Skin of body (tissue), 3 donors: ENCODE measurements at places on chromosomes 6 and 20. TPM values are rescaled to one million over a fixed set of nuclear protein-coding genes. Genes with fewer than 3 reads are reported as not detected.

The KCNQ5 gene
- 0.39 TPM for total RNA-seq

The COMMD7 gene
- total RNA-seq = 13.7 TPM

The TMC2 gene
- total RNA-seq = 0.10 TPM

The TGM2 gene
- total RNA-seq = 4.8 TPM

The SCUBE3 gene
- total RNA-seq = 2.4 TPM

The SAMD10 gene
- total RNA-seq = 1.6 TPM

The RIMS1 gene
- total RNA-seq = 1.8 TPM

The PTCRA gene
- not detected for total RNA-seq

The SCGN gene
- total RNA-seq = 0.89 TPM

The ASCC3 gene
- 43.1 TPM for total RNA-seq

The NR2E1 gene
- not detected for total RNA-seq

The CST2 gene
- not detected for total RNA-seq

The CD24 gene
- total RNA-seq = 97.1 TPM

- no peak for DNase-seq
Measured at GRCh38 chr6:34362909-34363680, 29.4 kb downstream of the NUDT3 start.

DNA sequence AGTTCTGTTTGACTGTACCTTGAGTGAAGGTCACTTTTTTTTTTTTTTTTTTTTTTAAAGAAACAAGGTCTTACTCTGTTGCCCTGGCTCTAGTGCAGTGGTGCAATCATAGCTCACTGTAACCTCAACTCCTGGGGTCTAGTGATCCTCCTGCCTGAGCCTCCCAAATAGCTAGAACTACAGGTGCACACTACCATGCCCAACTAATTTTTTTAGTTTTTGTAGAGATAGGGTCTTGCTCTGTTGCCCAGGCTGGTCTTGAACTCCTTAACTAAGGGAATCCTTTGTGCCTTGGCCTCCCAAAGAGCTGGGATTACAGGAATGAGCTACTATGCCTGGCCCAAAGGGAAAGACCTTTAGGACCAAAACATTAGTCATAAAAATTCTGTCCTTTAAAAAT, 413.7 kb downstream of the CDKAL1 start:
- no peak for DNase-seq

DNA sequence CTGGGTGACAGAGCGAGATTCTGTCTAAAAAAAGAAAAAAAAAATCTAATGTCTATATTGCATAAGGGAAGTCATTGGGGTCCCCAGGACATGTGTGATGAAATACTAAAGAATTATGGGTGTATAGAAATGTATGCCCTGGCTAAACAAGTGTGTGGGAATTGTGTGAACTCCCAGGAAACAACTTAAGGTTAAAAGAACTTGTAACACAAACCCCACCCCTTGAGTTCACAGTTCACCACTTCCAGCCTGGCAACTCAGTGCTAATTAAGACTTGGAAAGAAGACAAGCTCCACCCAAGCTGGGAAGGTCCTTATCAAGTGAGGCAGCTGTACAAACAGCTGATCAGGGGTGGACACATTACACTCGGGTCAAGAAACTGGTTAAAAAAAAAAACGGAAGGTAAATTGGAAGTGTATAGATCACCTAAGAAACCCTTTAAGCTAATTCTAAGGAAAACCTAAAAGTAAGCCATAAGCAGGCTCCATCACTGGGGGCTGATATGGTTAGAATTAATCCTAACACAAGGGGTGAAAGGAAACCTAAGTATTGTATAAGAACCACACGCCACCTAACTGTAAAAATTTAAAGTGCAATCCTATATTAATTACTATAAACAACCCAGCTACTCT, 25.2 kb downstream of the HLA-A start:
- DNase-seq = no peak

DNA sequence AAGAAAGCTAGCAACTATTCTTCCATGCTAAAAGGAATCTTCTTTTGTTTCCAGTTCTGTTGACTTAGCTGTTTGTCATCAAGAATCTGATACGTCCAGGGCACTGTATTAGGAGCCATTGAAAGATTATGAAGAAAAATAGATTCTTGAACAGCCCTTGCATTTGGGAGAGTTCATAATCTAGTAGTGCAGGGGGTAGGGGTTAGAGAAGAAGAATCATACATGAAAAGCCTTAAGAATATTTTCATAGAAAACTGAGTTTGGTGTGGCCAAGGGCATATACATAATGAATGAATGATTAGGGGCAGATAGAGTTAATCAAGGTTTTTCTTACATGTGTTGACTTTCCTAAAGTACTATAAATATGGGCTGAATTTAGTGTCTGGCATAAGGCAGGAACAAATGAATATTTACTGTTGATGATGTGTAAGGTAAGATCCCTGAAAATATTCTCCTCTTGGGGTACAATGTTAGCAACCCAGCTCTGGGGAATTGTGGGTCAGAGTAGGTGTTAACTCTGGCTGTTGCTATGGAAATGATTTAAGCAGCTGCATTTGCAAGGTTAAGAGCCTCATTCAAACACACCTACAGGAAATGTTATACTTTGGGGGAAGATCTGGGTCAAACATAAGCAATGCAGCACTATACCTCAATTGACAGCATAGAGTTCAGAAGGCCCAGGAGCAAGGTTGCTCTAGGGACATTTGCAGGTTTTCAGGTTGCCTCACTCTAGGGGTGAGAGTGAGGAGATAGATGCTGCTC, 667.3 kb upstream of the CITED2 start:
- DNase-seq = no peak

DNA sequence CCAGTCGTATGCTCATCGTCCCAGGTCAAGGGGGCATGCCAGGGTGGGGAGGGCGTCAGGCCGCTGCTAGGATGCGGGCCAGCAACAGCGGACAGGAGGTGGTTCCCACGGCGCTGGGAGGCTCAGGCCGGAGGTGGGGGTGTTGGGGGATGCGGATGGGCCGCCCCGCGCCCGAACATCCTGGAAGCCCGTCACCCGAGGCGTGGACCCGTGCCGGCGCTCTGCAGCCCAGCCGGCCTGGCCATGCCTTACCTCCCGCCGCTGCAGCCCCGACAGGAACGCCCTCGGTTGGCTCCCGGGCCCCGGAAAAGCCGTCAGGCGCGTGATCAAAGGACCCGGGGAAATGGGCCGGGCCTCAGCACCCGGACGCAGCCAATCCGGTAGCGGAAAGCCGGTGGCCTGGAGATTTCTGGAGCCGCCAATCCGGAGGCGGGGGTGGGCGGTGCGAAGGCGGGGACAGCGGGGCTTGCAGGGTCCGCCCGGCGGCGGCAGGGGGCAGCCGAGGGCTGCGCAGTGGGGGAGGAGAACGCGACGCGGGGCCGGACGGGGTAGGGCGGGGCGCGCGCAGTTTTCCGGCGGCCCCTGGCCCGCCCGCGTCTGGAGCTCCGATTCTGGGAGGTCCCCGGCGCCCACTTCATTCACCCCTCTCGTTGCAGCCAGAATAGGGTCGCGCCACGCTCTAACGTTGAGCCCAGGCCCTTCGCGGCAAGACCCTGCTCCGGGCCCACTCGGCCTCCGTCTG, at the start of gene SMIM29:
TSS of gene SMIM29 (minus strand) at position 280 of the 742 bp plus-strand sequence. CDS start 1,215 bp downstream, outside the sequence.
- DNase-seq = peak; percentile 95

DNA sequence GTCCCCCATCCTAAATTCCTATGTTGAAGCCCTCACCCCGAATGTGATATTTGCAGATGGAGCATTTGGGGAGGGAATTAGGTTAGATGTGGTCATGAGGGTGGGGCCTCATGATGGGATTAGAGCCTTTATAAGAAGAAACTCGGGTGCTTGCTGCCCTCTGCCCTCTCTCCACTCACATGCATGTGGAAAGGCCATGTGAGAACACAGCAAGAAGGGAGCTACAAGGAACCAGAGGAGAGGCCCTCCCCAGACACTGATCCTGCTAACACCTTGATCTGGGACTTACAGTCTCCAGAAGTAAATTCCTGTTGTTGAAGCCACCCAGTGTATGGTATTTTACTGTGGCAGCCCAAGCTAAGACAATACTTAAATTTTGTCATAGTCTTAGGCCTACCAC, 69.6 kb upstream of the TULP1 start:
- DNase-seq = no peak

DNA sequence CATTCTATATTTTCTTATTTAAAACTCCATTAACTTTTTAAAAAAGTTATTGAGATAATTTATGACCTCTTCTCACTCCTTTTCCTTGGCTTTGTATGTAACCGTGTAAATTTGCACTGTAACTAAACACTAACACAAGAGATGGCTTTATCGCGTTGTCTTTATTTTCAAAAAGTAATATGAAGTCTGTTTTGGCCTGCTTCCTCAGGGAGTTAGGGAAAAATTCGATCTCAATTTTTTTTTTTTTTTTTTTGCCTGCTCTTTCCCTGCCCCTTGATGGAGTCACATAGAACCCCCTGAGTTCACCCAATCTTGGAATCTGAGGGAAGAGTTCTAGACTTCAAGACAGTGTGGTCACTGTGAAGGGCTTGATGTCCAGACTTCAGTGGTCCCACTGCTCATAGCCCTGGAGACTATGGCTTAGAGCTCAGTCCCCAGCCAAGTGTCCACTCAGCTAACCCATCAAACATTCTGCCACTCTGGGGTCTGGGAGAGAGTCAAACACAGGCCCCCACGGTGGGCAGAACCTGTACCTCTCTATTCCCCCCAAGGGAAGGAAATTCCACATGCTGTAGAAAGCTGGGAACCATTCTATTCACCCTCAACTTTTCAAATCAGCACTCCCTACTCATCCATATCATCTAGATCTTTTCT, 15.7 kb upstream of the TBC1D22B start:
- DNase-seq = no peak

- no peak for DNase-seq
Measured at GRCh38 chr20:33702861-33703260, 16.7 kb upstream of the E2F1 start.

DNA sequence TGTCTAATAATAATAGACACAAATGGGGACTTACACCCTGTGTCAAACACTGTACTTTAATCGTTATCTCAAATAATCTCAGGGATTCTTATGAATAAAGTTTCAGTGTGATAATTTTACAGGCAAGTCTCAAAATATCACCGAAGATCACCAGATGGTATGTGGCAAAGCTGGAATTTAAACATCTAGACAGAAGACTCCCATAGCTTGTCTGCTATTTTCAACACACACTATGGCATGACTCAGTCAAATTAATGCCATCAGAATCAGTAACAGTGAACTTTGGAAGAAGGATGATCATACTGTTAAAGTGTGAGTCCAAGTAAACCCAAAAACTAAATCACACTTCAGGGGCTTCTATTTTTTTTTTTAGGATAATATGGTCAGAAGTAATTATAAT, 867.6 kb upstream of the FLRT3 start:
- DNase-seq = no peak

- DNase-seq = no peak
Measured at GRCh38 chr6:121510568-121511177, 75.2 kb downstream of the GJA1 start.

- no peak for DNase-seq
Measured at GRCh38 chr6:101689156-101689555, 295.6 kb downstream of the GRIK2 start.

- no peak for DNase-seq
Measured at GRCh38 chr6:134413241-134413643, 95.3 kb upstream of the SGK1 start.

DNA sequence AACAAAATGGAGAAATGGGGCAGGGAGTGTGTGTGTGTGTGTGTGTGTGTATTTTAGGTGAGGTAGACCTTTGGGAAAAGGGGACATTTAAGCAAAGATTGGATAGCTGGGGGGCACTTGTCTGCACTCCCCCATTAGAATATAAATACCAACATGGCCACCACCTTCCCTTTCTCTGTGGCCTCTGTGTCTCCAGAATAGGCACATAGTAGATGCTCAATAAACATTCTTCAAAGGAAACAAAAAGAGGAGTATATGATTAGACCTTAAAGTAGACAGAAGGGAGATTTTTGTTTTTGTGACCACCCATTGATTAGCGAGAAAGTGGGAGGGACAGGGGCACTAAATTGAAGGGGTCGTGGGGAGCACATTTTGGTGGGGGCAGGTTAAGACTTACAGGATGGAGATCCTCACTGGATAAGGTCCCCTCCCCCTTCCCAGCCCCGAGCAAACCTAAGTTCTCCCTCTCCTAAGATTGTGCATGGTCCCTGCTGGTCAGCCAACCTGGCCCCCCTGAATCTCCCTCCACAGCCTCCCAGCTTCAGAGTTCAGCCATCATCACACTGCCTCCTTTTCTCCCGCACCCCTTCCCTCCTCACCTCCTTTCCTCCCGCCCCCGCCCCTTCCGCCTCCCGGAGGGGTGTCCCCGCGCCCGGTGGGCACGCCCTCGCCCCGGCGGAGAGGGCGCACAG, 514 bp upstream of the TSHZ2 start:
- DNase-seq = no peak

DNA sequence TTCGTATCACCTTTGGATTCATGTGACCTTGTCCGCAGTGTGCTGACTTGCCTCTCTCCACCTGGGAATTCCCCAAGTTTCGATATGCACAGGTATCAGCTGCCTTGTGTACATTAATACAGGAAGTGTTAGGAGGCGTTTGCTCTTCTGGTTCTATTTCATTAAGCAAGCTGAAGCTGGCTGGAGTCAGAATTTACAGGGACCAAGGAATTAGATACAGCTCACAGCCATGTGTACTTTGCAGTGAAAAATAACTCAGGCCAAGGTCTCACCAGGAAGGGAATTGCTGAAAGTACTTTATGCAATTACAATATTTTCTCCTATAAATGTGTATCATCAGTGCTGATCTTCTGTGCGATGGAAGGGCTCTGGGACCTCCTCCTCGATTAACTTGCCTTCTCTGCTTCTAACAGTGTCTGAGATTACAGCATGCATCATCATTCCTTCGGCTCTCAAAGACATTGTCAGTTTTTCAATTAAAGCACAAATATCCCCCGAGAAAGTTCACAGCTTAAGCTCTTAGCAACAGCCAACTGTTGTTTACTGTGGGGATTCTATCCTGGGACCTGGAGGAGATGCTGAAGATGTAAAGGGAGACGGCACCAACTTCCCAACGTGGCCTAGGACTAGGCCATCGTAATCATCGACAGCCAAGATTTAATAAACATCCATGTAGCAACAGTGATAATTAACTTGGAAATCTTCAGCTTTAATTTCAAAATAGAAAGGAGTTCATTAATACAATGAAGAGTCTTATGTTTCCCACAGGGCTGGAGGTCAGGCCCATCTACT, 13.8 kb upstream of the TIAM2 start:
- no peak for DNase-seq

DNA sequence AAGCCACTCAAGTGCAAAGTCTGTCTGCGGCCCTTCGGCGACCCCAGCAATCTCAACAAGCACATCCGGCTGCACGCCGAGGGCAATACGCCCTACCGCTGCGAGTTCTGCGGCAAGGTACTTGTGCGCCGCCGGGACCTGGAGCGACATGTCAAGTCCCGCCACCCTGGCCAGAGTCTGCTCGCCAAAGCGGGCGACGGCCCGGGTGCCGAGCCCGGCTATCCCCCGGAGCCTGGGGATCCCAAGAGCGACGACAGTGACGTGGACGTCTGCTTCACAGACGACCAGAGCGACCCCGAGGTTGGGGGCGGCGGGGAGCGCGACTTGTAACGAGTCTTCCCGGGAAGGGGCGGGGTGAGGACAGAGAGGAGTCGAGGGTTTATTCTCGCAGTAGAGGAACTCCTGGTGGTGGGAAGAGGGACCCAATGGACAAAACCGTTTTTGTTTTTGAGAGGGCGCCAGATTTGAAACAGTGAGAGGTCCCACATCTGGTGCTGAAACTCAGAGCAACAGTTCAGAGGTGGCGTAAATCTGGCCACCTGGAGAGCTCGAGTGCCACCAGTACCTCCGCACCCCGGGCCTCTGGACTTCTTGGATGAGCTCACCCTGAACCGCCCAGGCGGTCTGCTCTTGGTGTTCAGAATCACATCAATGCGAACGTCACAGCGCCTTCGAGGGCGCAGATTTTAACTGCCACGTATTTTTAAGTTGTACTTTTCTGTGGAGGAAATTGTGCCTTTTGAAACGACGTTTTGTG, 8.0 kb downstream of the PRDM13 start:
- no peak for DNase-seq

GRCh38 chr20:59217173-59217572, 53.6 kb downstream of the ZNF831 start:
- DNase-seq = no peak
